Activated CD4-positive, alpha-beta T cell treated with anti-CD3 and anti-CD28 coated beads, Interleukin-2, Interleukin-6, amounts not matched to agents 100 ng/mL and 50 ng/mL, durations not matched to agents 16 hours and 8 hours (primary cell): ENCODE measurements at places on chromosomes 5 and 9.

DNA sequence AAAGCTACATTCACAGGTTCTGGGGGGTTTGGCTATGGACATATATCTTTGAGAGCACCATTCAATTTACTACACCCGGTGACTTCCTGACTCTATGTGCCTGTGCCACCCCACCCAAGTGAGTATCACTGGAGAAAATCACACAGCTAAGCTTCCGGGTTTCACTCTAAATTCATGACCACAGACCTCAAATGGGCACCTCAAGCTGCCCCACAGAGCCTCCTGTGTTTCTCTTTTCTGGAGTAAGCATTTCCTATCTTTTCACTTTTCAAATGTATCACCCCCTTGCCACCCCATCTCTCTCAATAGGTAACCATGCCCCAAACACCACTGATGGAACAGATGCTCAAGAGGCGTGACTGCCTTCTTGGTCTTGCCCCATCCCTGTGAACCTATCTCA lies 49.2 kb upstream of the NEK6 start:
- peak; percentile 81 for DNase-seq

DNA sequence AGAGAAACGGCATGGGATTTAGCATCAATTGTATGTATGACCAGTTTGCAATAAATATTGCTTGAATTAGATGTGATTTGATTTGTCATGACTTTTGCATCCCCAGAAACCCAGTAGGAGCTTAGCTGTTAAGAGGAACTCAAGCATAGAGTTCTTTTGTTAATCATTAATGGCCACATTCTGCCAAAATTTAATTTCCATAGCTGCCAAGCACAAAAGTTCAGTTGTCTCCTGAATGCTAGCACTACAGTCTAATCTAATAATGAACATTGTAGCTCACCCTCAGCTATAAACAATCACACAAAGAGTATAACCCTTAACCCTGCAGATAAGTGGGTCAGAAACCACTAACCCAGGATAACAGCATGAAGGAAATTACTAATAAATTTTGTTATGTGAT lies 169.8 kb upstream of the GRAMD2B start:
- no peak for DNase-seq

DNA sequence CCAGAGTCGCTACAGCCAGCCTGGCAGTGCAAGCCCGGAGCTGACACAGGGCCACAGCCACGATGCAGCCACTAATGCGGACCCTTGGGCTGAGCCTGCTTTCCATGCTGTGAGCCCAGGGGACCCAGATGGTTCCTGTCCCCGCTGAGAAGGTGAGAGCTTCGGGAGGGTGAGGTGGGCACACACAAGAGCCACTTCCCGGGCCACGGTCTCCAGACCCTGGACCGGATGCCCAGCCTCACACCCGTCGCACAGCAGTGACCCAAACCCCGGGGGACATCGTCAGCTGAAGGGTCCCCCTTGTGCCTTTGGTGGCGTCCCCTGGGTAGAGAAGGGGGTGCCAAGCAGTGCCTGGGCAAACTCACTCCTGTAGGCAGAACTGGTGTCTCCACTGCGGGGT lies 13.4 kb downstream of the PAEP start:
- DNase-seq: no peak

DNA sequence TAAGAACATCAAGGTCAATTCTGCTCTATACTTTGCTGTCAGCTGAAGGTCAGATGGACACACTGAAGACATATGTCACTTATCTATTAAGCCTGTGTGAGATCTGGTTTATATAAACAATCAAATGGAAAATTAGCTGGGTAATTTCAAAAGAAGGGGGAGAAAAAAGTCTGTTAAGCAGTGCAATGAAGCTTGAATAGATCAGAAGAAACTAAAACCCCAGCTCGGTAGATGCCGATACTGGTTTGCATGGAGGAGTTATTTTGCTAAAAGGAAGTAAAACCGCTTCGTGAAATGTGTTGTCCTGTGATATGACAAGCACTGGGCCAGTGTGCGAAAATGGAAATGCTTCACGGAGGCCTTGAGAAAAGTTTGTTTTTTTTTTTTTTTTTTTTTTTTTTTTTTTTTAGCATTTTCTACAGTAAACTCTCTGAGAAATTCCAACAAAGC lies 148.8 kb downstream of the MEF2C start:
- peak; percentile 3 for DNase-seq

- DNase-seq: no peak
Measured at GRCh38 chr9:128551657-128552152, 682 bp upstream of the SPTAN1 start.

- DNase-seq: no peak
Measured at GRCh38 chr9:36543916-36544315, 28.8 kb upstream of the MELK start.

DNA sequence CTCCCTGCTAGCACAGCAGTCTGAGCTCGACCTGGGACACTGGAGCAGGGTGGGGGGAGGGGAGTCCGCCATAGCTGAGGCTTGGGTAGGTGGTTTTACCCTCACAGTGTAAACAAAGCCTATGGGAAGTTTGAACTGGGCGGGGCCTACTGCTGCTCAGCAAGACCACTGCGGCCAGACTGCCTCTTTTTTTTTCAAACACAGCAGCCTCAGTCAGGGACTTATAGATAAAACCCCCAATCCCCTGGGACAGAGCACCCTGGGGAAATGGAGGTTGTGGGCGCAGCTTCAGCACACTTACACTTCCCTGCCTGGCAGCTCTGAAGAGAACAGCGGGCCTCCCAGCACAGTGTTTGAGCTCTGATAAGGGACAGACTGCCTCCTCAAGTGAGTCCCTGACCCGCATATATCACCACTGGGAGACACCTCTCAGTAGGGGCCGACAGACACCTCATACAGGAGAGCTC lies 151.1 kb upstream of the APC start:
- no peak for DNase-seq

DNA sequence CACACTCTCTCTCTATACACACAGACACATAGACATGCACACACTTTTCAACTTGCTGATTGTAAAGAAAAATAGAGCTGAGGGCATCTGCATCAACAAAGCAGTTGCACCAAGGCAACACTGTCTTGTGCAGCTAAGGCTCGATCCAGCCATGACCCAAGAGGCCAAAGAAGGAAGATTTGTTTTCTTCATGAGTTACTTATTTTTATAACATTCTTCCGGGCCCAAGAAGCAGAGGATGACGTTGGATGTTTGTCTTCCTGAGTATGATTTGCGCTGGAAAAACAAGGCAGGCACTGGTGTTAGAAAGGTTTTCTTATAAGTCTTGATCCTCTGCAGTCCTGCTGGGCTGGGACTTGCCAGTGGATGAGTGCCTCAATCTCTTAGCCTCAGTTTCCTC lies 344.1 kb downstream of the ADAMTS6 start:
- DNase-seq: no peak

DNA sequence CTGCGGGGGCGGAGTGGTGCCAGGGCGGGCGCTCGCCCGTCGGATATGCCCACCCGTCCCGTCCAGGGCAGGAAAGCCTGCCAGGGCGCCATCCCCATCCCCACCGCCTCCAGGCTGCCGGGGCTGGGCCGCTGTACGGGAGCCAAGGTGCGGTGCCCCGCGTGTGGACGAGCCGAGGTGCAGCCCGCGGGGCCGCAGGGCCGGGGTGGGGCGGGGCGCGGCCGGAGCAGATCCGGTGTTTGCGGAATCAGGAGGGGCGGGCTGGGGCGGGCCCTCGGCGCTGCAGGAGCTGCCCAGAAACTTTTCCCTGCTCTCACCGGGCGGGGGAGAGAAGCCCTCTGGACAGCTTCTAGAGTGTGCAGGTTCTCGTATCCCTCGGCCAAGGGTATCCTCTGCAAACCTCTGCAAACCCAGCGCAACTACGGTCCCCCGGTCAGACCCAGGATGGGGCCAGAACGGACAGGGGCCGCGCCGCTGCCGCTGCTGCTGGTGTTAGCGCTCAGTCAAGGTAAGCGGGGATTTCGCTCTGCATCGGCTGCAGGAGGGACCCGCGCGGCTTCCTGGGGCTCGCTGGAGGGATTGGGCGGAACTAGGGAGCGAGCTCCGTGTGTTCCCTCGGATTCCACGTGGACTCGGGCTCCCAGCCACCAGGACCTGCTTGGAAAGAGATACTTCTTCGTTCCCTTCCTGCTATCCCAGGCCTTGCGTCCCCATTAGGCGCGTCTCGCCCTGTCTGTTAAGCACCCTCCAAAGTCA lies at the start of gene ITGA2:
ITGA2 (plus strand) TSS at position 328 of the 756 bp plus-strand sequence; CDS start at position 445, 117 bp downstream.
- peak; percentile 48 for DNase-seq

GRCh38 chr5:53613536-53613935 lies 53.1 kb downstream of the NDUFS4 start:
- DNase-seq: no peak

GRCh38 chr5:620586-621180 lies 8.5 kb downstream of the CEP72 start:
- no peak for DNase-seq

- DNase-seq: peak; percentile 14
Measured at GRCh38 chr5:110590187-110590586, 136.3 kb downstream of the TMEM232 start.

DNA sequence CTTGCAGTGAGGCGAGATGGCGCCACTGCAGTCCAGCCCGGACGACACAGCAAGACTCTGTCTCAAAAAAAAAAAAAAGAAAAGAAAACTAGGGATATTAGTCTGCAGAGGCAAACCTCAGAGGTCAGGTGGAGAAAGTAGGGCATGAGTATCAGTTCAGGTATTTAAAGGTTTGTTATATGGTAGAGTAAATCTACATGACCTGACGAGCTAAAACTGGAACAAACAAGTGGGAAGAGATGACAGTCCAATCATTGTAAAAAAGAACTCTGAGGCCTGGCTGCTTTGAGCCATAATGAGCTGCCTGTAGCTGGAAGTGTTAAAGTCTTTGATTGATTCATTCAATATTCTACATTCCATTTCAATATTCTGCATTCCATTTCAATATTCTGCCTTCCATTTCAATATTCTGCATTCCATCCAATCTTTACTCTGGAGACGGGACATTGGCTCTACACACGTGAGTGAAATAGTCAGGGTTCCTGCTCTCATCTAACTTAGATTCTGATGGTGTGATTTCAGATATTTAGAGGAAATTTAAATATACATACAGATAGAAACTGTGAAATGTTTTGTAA lies 28.9 kb upstream of the GRAMD2B start:
- no peak for DNase-seq

DNA sequence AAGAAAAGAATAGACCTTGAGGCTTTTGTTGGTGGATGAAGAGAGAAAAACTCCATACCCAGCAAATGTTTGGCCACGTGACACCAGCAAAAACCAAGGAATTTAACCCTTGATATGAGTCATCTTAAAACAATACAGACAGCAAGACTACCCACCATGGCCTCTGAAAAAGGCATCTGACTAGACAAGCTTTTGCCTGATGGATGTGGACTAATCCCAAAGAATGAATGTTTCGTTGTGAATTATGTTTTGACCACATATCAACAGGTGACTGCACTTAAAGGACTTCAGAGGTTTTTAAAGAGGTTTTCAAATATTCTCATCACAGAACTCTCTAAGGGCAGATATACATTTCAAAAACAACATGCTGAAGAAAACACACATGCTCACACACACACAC lies 33.0 kb upstream of the SLC1A3 start:
- DNase-seq: no peak

DNA sequence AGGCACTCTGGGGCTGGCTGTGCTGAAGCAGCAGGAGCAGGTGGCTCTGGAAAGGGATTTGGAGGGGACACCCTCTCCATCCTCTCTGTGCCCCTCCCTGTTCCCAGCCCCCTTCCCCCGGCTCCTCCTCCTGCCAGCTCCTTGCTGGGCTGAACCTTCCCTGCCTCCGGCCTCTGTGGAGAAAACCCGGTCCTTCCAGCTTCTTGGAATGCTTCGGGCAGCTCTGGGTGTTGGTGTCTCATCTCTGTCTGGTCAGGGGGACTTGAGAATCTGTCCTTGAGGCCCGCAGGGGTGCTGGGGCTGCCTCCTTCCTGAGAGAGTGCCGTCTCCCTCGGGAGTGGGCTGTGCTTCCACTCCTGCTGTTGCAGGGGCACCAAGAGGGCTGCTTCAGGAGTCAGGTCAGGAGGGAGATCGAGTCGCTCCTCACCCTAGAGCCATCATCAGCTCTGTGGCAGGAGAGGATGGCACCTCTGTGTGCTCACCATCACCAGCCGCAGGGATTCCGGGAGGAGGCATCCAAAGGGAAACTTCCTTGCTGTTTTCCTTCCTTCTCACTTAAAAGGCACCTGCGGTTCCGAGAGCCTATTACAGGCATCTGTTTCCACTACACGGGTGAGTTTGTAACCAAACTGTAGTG lies 30.6 kb downstream of the NDUFS6 start:
- DNase-seq: no peak

DNA sequence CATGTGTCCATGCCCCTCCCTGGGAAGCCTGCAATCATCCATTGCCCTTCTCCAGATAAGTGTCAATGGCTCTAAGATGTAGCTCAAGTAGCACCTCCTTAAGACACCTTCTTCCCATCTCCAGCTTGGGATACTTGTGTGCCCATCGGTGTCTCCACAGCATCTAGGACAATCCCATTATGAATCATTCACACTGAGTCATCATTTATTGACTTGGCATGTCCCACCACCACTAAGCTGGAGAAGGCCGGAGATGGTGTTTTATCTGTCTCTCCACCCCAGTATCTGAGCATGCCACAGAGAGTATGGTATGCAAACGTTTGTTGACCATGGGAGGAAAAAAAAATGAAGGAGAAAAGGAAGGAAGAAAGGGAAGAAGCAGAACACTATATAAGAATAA lies 342.2 kb downstream of the TRIM32 start:
- DNase-seq: no peak

DNA sequence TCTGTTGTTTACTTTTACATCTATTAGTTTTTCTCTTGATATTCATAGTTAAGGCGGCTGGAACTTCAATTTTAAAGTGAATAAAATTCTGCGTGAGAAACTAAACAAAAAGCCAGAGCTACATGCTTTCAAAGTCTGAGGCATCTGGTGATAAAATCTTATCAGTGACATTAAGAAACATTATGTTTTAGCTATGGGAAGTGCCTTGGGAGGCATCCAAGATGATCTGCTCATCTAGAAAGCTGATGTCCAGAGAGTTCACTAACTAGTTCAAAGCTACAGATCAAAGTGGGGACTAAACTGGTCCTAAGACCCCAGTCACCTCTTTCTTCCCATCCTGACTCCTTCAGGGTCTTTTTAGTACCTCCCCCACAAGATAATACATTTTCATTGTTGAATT lies 37.2 kb downstream of the MRPS27 start:
- DNase-seq: no peak

- no peak for DNase-seq
Measured at GRCh38 chr5:56858777-56859442, 43.6 kb downstream of the MAP3K1 start.

- DNase-seq: no peak
Measured at GRCh38 chr5:137236252-137236651, 262.9 kb downstream of the SPOCK1 start.

DNA sequence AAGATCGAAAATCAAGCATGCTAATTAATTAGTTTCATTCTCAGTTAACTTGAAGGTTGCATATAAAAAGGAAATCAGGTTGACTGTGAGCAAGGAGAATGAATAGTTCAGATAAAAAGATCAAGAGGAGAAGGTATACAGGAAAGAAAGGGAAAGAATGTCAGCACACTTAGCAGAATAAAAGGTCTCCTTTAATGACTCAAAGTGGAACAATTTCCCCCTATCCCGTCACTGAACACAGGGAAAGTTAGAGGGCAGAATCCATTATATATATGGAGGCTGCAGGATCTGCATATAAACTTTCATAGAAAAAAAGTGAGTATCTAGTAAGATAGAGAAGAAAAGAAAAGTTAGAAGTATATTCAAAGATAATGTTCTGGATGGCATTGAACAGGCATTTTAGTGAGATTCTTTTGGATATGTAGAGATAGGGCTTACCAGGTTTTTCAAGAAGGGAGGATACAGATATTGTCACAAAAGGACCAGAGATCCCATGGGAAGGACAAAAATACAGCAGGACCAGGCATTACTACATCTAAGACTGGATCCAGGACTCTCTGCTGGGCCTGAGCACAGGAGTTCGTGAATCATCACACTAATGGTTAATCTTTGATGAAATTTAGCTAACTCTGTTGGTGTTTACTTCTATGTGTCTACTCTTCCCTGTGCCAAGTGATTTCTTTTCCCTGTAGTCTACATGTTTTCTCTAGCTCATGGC lies 988.2 kb upstream of the ARRDC3 start:
- no peak for DNase-seq
